Breast epithelium (tissue), 4 donors: ENCODE measurements at places on chromosomes 3 and 15. TPM values are rescaled to one million over a fixed set of nuclear protein-coding genes. Genes with fewer than 3 reads are reported as not detected.

GRCh38 chr3:3340526-3340925 is 161.0 kb upstream of the CRBN start:
- no peaks in the 10 kb centered on the region for H3K27me3 ChIP-seq
- no peak for DNase-seq
- H3K27ac ChIP-seq: no peak overlapping the region
- H3K4me3 ChIP-seq: no peak overlapping the region
- H3K4me1 ChIP-seq: no peaks in the 10 kb centered on the region
- no peaks in the 10 kb centered on the region for H3K36me3 ChIP-seq

GRCh38 chr3:50470658-50471057 is 32.8 kb downstream of the CACNA2D2 start:
- no peak overlapping the region for H3K4me3 ChIP-seq
- no peak for DNase-seq
- no peaks in the 10 kb centered on the region for H3K4me1 ChIP-seq
- no peaks in the 10 kb centered on the region for H3K36me3 ChIP-seq
- H3K27me3 ChIP-seq: no peaks in the 10 kb centered on the region

AADAC gene
- not detected for total RNA-seq

DNA sequence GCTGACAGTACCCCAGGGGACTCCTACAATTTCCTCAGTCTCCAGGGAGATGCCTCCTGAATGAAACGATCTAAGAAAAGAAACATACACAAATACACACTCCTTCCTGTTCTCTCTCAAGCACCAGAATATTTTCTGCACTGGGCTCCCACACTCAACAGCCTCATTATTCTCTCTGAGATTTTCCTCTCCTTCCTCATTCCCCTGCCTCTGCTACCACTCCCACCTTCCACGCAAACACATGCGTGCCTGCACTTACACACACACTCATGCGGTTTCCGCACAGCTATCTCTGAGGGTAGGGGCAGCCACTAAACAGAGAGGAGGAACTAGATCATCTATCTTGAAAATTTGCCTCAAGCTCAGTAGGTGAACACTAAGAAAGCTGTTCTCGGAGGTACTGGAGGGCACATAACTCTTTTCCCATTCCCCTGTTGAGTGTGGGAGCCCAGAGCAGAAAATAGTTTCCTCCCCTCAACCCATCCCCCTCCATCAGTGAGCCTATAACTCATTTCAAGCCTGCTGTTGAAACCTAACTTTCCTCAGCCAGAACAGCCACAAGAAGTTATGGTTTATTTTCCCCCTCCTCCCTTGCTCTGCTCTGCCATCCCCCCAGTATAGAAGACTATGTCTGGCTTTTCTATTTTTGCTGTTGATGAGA is 30.5 kb upstream of the TIPARP start:
- no peaks in the 10 kb centered on the region for H3K27me3 ChIP-seq
- no peaks in the 10 kb centered on the region for H3K36me3 ChIP-seq
- DNase-seq: no peak
- no peaks in the 10 kb centered on the region for H3K4me1 ChIP-seq
- no peak overlapping the region for H3K27ac ChIP-seq
- H3K4me3 ChIP-seq: no peak overlapping the region

GRCh38 chr3:8885536-8886316 is 77.5 kb downstream of the RAD18 start:
- DNase-seq: no peak
- no peaks in the 10 kb centered on the region for H3K36me3 ChIP-seq
- no peaks in the 10 kb centered on the region for H3K4me1 ChIP-seq
- H3K27me3 ChIP-seq: no peaks in the 10 kb centered on the region
- no peak overlapping the region for H3K4me3 ChIP-seq

WDR49 gene
- total RNA-seq: 1.9 TPM

IQCF5 gene
- not detected for total RNA-seq

- no peak overlapping the region for H3K4me3 ChIP-seq
- H3K4me1 ChIP-seq: no peaks in the 10 kb centered on the region
- DNase-seq: no peak
- no peaks in the 10 kb centered on the region for H3K36me3 ChIP-seq
Measured at GRCh38 chr3:146416366-146416765, 53.0 kb downstream of the PLSCR2 start.

- no peak overlapping the region for H3K27ac ChIP-seq
- no peaks in the 10 kb centered on the region for H3K27me3 ChIP-seq
- H3K4me3 ChIP-seq: no peak overlapping the region
- no peak for DNase-seq
Measured at GRCh38 chr15:26261966-26262365, 398.8 kb upstream of the ATP10A start.

GRCh38 chr3:178494386-178494785 is 41.9 kb upstream of the KCNMB2 start:
- no peaks in the 10 kb centered on the region for H3K27me3 ChIP-seq
- H3K4me1 ChIP-seq: no peaks in the 10 kb centered on the region
- no peak overlapping the region for H3K4me3 ChIP-seq
- no peak for DNase-seq

- no peaks in the 10 kb centered on the region for H3K36me3 ChIP-seq
- H3K4me1 ChIP-seq: no peaks in the 10 kb centered on the region
- peak; percentile 22 for DNase-seq
- H3K27ac ChIP-seq: peak overlapping the region; percentile 71
- peak overlapping the region; percentile 98 for H3K4me3 ChIP-seq
Measured at GRCh38 chr15:51621936-51622603, 501 bp downstream of the DMXL2 start.

GRCh38 chr3:12138044-12138443 is 20.7 kb downstream of the TIMP4 start:
- H3K4me3 ChIP-seq: no peak overlapping the region
- no peaks in the 10 kb centered on the region for H3K27me3 ChIP-seq
- H3K36me3 ChIP-seq: no peaks in the 10 kb centered on the region
- no peak for DNase-seq
- peak overlapping the region; percentile 62 for H3K27ac ChIP-seq

PDZRN3 gene
- 36.0 TPM for total RNA-seq

DNA sequence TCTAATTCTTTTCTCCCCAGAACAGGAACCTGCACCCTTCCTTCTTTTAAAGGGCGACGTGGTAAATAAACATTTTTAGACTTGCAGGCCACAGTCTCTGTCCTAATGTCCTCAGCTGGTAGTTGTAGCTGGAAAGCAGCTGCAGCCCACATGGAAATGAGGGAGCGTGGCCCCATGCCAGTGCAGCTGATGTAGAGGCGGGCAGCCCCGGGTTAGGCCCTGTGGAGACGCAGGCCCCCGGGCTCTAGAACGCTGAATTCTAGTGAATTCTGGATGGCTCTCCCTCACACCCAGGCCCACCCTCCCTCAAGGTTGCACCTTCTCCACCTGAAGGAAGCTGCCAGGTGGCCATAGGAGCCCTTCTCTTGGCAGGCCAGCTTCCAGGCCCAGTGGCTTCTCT is 52.3 kb downstream of the PGPEP1L start:
- DNase-seq: no peak
- no peaks in the 10 kb centered on the region for H3K4me1 ChIP-seq
- H3K27me3 ChIP-seq: no peaks in the 10 kb centered on the region

GRCh38 chr3:184993394-184993793 is 159.5 kb downstream of the C3orf70 start:
- no peaks in the 10 kb centered on the region for H3K4me1 ChIP-seq
- no peak overlapping the region for H3K4me3 ChIP-seq
- no peaks in the 10 kb centered on the region for H3K36me3 ChIP-seq
- no peak overlapping the region for H3K27ac ChIP-seq

STX19 gene
- 5.9 TPM for total RNA-seq

- H3K4me1 ChIP-seq: peaks cover 8% of the 10 kb centered on the region
- DNase-seq: peak; percentile 84
- no peak overlapping the region for H3K4me3 ChIP-seq
- H3K27me3 ChIP-seq: no peaks in the 10 kb centered on the region
- peak overlapping the region; percentile 88 for H3K27ac ChIP-seq
Measured at GRCh38 chr3:48739955-48740823, 23.2 kb upstream of the IP6K2 start.

- no peaks in the 10 kb centered on the region for H3K27me3 ChIP-seq
- no peak overlapping the region for H3K27ac ChIP-seq
- DNase-seq: no peak
- no peak overlapping the region for H3K4me3 ChIP-seq
- no peaks in the 10 kb centered on the region for H3K4me1 ChIP-seq
- no peaks in the 10 kb centered on the region for H3K36me3 ChIP-seq
Measured at GRCh38 chr3:127253491-127253890, 34.4 kb downstream of the PRR20G start.

DNA sequence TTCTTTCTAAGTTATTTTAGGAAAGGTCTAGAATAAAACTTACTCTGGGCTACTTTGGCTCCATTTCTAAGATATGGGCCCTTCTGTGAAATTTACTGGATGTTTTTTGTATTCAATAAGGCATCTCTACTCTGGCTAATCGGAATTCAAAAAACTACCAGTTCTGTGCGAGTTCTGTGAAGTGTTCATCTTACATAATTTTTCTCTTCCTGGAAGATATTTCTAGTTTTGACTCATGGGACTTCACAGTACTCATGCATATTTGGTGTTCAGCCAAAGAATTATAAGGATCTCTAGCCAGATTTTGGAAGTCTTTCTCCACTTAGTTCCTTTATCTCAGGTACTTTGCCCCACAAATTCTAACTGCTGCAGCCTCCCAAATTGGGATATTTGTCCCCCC is 46.4 kb upstream of the MBNL1 start:
- H3K4me1 ChIP-seq: no peaks in the 10 kb centered on the region
- H3K4me3 ChIP-seq: no peak overlapping the region
- no peak for DNase-seq
- no peaks in the 10 kb centered on the region for H3K36me3 ChIP-seq

DNA sequence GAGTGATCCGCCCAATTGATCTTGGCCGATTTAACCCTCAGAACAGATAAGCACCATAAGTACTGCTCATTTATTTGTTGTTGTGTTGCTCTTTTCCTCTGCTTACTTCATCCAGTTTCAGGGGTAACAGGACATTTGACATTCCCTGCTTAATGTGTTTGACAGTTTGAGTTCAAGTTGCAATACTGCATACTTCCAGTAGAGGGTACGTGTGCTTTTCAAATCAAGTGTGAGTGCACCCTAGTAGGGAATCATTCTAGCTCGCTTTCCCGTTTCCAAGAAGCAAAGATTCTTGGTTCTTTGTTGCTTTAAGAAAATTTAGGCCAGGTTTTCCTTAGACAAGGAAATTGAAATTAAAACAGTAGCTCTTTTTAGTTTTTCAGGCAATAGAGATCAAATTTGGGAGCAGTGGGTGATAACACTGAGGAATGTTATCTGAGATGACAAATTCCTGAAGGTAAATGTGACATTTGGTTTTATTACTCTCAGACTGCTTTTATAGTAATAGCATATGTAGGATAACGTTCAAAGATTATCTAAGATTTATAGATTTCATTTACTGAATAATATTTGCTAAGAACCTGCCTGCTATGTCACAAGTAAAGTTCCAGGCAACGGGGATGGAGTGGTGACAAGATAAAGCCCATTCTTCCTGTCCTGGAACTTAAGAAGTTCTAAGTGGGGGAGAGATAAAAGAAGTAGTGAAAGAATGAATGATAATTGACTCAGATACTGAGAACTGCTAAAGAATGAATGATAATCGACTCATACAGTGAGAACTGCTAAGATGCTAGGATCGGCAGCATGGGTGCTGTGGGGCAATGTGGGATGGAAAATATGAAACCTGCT is 73.3 kb downstream of the SYNPR start:
- H3K27ac ChIP-seq: no peak overlapping the region
- H3K4me1 ChIP-seq: no peaks in the 10 kb centered on the region
- H3K36me3 ChIP-seq: no peaks in the 10 kb centered on the region

DNA sequence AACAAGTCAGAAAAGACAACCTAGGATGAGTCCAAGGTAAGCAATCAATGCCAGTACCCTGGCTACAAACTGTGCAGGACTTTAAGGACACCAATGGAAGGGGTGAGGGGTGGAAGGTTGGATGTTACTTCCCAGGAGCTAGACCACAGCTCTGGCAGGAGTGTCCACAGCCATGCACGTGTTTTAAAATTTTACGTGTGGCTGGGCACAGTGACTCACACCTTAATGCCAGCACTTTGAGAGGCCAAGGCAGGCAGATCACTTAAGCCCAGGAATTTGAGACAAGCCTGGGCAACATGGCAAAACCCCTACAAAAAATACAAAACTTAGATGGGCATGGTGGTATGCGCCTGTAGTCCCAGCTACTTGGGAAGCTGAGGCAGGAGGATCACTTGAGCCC is 14.7 kb upstream of the HDC start:
- no peaks in the 10 kb centered on the region for H3K36me3 ChIP-seq
- no peaks in the 10 kb centered on the region for H3K4me1 ChIP-seq
- DNase-seq: no peak
- H3K27me3 ChIP-seq: no peaks in the 10 kb centered on the region
- H3K4me3 ChIP-seq: no peak overlapping the region
- H3K27ac ChIP-seq: no peak overlapping the region

EFCAB12 gene
- 1.0 TPM for total RNA-seq

FGF7 gene
- total RNA-seq: 33.7 TPM

- no peaks in the 10 kb centered on the region for H3K27me3 ChIP-seq
- DNase-seq: no peak
- no peaks in the 10 kb centered on the region for H3K36me3 ChIP-seq
- H3K4me1 ChIP-seq: no peaks in the 10 kb centered on the region
Measured at GRCh38 chr3:112667599-112667998, 26.7 kb upstream of the CCDC80 start.

DNA sequence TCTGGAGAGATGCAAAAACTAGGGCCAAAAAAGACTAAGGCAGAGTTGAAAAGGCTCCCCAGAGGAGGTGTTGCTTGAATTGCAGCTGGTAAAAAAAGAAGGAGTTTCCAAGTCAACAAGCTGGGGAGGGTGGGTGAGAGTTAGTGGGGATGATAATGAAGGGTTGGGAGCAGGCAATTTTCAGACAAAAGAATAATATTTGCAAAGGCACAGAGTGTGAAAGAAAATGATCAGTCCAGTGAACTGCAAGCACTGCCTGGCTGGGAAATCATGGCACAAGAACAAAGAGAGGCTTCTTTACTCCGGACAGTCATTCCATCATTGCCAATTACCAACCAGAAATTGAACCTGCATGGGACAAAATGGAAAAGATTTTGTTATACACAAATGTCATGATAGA is 42.2 kb downstream of the C3orf85 start:
- no peaks in the 10 kb centered on the region for H3K4me1 ChIP-seq
- DNase-seq: no peak
- H3K27ac ChIP-seq: no peak overlapping the region
- H3K27me3 ChIP-seq: no peaks in the 10 kb centered on the region

DNA sequence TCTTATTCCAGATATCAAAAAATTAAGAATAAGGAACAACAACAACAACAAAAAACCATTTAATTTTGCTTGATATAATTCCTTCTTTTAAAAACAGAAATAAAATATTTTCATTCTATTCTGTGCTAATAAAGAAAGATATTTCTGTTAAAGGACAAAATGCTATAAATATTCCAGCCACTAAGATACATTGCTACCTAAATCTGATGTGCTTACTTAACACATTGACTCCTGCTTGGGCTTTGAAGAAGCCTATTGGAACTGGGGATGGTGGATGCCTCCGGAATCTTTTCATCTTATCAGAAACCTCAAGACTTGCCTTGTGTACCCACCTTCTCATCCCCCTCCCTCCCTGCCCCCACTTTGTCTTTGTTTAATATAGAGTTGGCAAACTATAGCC is 320.2 kb downstream of the MEX3B start:
- H3K4me1 ChIP-seq: no peaks in the 10 kb centered on the region
- H3K4me3 ChIP-seq: no peak overlapping the region
- DNase-seq: no peak
